NCI-H1694 (cell line): ENCODE measurements at places on chromosomes 5 and 9.

GRCh38 chr9:31034311-31034710 lies 1350.1 kb upstream of the ACO1 start:
- no peak for DNase-seq

GRCh38 chr5:170538696-170539586 lies 35.1 kb downstream of the KCNIP1 start:
- no peak for DNase-seq

- DNase-seq: no peak
Observed at GRCh38 chr5:78925129-78925876, 59.8 kb downstream of the ARSB start.

- DNase-seq: no peak
Observed at GRCh38 chr9:113299800-113300292, 3.3 kb downstream of the RNF183 start.

DNA sequence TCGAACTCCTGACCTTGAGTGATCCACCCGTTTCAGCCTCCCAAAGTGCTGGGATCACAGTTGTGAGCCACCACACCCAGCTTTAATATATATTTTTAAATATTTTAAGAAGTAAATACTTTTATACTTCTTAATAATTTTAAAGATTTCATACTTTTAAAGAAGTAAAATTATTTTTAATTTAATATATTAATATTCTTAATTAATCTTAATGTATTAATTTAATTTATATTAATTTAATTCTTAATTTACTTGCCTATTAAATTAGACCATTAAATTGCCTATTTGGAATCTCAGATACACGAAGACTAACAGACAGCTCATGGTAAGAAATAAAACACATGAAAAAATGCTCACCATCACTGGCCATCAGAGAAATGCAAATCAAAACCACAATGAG lies 1087.4 kb downstream of the CDH18 start:
- no peak for DNase-seq
